ENCODE measurements at places on chromosomes 2 and 18. TPM values are rescaled to one million over a fixed set of nuclear protein-coding genes. Genes with fewer than 3 reads are reported as not detected.

The NFU1 gene
- 38.2 TPM for total RNA-seq

The NEDD4L gene
- total RNA-seq = 41.5 TPM

GRCh38 chr18:78787751-78788150, 191.9 kb upstream of the SALL3 start:
- no peak for DNase-seq

- DNase-seq = no peak
Observed at GRCh38 chr18:950882-951495, 46.3 kb downstream of the ADCYAP1 start.

- DNase-seq = no peak
Observed at GRCh38 chr2:225025917-225026571, 16.2 kb downstream of the DOCK10 start.

Data from HCT116 (cell line).